Activated CD4-positive, alpha-beta T cell treated with anti-CD3 and anti-CD28 coated beads, Interleukin-2, Interleukin-4, amounts not matched to agents 100 ng/mL and 50 ng/mL, durations not matched to agents 16 hours and 8 hours (primary cell): ENCODE measurements at places on chromosomes 2 and 18.

- DNase-seq: no peak
Measured at GRCh38 chr2:10438688-10439087, 9.4 kb downstream of the ODC1 start.

- no peak for DNase-seq
Measured at GRCh38 chr2:216632952-216633615, at the start of gene IGFBP2. IGFBP2 (plus strand) TSS chr2:216633420; CDS start chr2:216633524, 104 bp downstream.

DNA sequence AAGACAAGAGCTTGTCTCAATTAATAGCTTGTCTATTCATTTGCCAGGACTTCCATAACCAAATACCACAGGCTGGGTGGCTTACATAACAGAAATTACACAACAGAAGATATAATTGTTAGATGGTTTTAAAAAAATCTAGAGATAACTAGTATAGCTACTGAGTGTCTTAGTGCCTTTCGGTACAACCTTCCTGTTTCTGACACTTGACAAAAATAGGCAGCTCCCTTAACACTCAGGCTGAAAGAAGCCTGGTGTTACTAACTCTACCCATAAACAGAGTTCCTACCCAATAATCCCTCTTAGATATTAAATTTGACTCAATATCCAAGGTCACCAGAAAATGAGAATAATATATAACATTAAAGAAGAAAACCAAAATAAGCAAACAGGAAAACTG lies 129.7 kb downstream of the BARD1 start:
- DNase-seq: no peak

- no peak for DNase-seq
Measured at GRCh38 chr2:96771796-96772618, 11.3 kb downstream of the CNNM4 start.

DNA sequence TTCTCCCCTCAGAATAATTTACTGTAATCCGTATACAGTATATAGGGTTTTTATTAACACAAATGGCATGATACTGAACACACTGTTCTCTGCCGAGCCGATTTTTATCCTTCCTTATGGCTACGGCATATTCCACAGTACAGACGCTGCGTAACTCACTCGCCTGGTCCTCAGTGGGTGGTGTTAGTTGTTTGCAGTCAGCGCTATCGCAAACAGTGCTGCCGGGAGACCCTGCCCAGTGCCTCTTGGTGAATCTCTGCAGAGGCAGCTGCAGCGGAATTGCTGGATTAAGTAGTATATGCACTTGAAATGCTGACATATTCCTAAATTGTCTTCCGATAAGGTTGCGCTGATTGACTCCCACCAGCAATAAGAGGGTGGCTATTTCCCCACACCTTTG lies 73.9 kb downstream of the MARCO start:
- no peak for DNase-seq

- no peak for DNase-seq
Measured at GRCh38 chr2:25402477-25402876, 60.8 kb upstream of the DNMT3A start.

- DNase-seq: no peak
Measured at GRCh38 chr2:10223932-10224720, 78.6 kb upstream of the HPCAL1 start.

- DNase-seq: no peak
Measured at GRCh38 chr2:217910875-217911212, 92.0 kb downstream of the TNS1 start.

- no peak for DNase-seq
Measured at GRCh38 chr18:74451148-74451547, 6.0 kb downstream of the DIPK1C start.

DNA sequence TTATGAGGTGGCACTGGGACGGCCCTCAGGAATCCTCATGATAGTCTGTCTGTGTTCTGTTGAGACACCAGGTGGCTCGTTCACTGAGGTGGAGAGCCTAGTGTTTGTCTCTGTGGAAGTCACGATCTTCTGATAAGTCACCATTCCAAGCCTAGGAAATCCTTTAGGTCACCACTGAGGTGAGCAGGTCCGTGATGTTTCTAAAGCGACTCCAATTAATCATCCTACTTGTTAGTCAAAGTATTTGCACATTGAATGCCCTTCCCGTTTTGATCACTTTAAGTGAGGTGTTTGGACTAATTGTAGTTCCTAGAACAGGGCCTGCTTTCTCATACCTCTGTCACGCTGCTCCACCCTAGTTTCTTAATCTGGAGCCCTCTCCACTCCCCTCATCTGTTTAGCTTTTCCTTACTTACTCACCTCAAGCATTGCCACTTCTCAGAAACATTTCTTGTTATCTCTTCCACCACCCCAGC lies 28.0 kb upstream of the DSG3 start:
- DNase-seq: no peak

GRCh38 chr2:190182071-190182524 lies 119.6 kb upstream of the MSTN start:
- DNase-seq: no peak

GRCh38 chr18:76264876-76265250 lies 230.2 kb downstream of the ZNF516 start:
- DNase-seq: no peak

DNA sequence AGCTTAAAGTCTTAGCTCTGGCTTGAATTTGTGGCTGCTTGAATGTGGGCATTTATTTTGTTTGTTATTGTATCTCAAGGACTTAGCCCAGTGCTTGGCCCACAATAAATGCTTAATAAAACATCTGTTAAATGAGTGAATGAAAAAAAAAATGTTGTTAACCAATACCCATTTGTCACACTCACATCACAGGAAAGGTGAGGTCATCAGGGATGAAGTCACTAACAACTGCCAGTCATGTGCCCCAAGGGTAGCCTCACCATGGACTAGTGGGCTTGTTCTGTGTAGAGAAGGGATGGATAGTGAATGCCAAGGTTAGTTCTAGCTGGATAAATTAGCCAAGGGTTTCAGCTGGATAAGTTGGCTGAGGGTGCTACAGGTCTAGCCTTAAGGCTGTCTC lies 3.0 kb downstream of the NRBP1 start:
- peak; percentile 64 for DNase-seq

DNA sequence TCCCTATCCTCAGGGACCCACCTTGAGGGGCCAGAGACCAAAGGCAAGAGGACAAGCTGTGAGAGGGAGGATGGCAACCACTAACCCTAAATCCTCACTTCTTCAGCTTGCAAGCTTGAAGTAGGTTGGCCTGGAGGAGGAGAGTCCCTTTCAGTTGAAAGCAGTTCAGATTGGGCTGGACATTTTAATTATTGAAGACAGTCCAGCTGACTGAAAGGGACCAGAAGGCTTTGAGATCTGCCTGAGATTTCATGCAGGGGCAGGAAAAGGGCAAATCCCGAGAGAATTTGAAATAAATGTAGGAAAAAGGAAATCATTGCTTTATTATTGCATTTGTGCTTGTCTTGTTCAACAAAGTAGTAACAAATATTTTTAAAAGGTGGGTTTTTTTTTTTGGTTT lies 118.9 kb upstream of the STON1 start:
- no peak for DNase-seq

GRCh38 chr2:37688771-37689468 lies 17.5 kb upstream of the CDC42EP3 start:
- no peak for DNase-seq
